ENCODE measurements at places on chromosomes 2 and 18.

DNA sequence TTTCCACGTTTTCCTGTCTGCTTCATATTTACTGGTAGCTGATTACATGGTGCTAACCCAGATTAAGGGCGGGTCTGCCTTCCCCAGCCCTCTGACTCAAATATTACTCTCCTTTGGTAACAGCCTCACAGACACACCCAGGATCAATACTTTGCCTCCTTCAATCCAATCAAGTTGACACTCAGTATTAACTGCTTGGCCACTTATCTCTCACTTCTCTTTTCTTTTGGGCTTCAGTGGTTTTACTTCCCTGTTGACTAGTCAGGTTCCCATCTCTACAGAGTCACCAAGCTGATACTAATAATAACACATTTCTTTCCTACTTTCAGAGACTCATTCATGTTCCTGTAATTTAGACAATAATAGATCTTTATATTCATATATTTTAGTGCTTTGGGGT is 302.2 kb upstream of the MAP2 start:
- no peak for DNase-seq

- no peak for DNase-seq
Observed at GRCh38 chr2:204177977-204178522, 241.5 kb downstream of the ICOS start.

- DNase-seq = no peak
Observed at GRCh38 chr2:43203373-43203772, 23.0 kb downstream of the ZFP36L2 start.

DNA sequence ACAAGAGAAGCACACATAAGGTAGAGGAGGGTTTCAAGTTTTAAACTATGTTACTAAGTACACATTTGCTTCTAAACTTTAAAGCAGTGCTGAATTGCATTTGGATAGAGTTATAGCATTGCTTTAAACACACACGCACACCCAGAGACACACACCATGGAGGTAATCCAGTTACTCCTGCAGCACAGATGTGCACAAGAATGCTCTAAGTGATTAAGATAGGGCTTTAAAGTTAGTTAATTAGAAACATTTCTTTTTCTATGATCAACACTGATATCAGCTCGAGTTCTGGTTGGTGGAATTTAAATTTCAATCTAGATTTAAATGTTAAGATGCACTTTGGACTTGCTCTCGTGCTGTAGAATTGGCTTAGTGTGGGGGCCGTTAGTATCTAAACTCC is 492.3 kb downstream of the ZEB2 start:
- DNase-seq = no peak

DNA sequence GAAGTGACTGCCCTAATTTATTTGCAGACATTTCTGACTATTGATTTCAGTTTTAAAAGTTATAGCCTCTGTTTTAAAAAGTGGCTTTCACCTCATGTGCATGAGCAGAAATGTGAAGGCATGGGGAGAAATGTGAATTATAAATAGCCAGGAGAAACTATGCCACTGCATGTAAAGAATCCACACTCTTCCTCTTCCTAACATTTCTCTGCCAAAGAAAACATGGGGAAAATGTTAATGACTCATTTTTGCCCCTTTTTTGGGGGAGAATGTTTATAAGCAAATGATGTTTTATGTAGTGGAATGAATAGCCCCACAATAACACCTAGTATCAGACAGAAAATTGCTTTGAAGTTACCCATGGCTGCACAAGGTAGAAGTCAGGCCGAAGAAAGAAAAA is 249.0 kb upstream of the TANK start:
- no peak for DNase-seq

- DNase-seq = no peak
Observed at GRCh38 chr18:22831441-22831904, 101.7 kb upstream of the RBBP8 start.

DNA sequence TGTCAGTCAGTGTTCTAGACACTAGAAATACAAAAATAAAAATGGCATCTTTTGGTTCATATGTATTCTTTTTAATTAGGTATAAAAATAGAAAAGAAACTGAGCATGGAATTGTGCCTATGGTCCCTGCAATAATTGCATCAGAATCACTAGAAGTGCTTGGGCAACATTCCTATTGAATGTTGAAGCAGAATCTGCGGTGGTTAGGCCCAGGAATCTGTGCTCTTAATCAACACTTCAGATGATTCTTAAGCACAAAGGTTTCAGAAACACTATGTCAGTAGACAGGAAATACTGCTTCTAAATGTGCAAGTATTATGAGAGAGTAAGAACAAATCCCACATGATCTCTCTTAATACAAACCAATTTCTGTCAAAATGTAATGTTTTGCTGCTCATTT is 20.3 kb upstream of the RBBP8 start:
- DNase-seq = no peak

DNA sequence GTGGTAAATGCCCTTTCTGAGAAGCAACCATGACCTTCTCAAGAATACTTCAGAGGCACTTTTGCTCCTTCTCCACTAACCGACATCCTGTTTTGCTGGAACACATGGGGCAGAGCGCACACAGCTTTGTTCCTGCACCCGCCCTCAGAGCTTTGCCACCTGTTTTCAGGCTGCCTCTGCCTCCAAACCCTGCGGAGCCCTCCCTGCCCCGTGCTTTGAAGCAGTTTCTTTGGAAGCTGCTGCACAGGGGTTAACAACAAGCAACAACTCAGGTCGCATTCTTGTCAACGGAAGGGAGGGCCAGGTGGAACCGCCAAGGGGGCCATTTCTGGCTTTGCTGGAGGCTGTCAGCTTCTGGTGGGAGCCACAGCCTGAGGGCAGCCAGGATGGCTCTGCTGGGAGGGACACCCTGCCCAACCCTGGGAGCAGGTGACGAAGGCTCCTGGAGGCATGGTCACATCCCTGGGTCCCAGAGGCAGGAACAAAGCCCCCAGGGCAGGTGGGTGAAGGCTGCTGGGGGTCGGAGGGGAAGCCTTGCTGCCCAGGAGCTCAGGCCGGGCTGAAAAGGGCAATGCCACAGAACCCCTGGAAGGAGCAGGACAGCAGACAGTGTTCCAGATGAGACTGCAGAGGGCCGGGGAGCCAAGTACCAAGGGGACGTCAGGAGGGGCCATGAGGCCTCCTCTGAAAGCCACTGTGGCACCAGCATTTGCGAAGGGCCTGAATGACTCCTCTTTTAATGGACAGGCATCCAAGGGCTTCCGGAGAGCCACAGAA is 46.8 kb downstream of the MRPS5 start:
- no peak for DNase-seq

DNA sequence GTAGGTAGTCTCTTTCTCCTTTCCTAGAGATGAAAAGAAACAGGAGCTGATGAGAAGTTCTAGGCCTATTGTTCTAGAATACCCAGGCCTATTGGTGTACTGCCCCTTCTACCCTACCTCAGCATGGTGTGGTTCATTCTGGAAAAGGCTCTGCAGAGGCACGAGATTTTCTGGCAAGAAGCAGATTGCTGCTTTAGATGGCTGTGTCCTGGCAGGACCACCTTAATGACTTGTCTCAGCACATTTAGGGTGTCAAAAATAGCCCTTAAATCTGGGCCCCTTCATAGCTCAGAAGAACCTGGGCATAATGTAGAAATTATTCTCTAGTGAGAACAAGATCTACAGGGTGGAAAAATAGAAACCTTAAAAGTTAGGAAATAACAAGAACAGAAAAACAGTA is 87.9 kb downstream of the BCL2L11 start:
- DNase-seq = no peak

- DNase-seq = no peak
Observed at GRCh38 chr2:159091381-159091780, 122.9 kb downstream of the TANC1 start.

- DNase-seq = no peak
Observed at GRCh38 chr2:23538566-23538965, 153.6 kb downstream of the KLHL29 start.

GRCh38 chr2:179429060-179429471 is 164.4 kb upstream of the SESTD1 start:
- no peak for DNase-seq

GRCh38 chr18:25075783-25076182 is 276.2 kb downstream of the ZNF521 start:
- DNase-seq = peak; percentile 25

GRCh38 chr2:122033778-122034177 is 278.3 kb downstream of the TSN start:
- no peak for DNase-seq

GRCh38 chr18:78764544-78764943 is 215.1 kb upstream of the SALL3 start:
- no peak for DNase-seq

- peak; percentile 62 for DNase-seq
Observed at GRCh38 chr2:178404368-178404767, 46.6 kb downstream of the PRKRA start.

- DNase-seq = no peak
Observed at GRCh38 chr18:74479486-74480148, 16.5 kb upstream of the CNDP2 start.

- no peak for DNase-seq
Observed at GRCh38 chr2:188997263-188997662, 23.1 kb downstream of the COL3A1 start.

GRCh38 chr2:86747711-86748639 is 27.9 kb downstream of the RMND5A start:
- DNase-seq = peak; percentile 76

- DNase-seq = no peak
Observed at GRCh38 chr2:152186262-152186661, 10.7 kb upstream of the STAM2 start.
